Effector CD4-positive, alpha-beta T cell (primary cell): ENCODE measurements at places on chromosomes 13 and 19.
A peak's percentile ranks its signal among the peaks of the same experiment; 100 is the strongest.

DNA sequence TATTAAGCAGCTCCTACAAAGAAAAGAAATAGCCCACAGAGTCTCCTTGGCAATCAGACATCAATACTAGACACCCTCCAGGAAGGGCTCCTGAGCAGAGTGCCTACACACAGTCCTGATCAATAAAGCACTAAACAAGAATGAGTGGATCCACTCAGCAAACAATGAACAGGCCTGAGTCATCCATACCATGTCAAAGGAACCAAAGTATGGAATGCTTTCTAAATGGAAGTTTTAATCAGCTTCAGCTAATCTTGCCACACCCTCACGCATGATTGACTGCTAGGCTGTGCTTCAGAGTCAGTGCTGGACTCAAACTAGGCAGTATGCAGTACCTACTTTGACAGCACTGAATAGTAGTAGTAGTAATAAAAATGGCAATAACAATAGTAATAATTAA lies 392.7 kb upstream of the HTR2A start:
- no peak for DNase-seq

- DNase-seq = no peak
Observed at GRCh38 chr13:36806102-36806501, 12.9 kb upstream of the RFXAP start.

- DNase-seq = no peak
Observed at GRCh38 chr13:111215081-111216047, 100.3 kb downstream of the ARHGEF7 start.

DNA sequence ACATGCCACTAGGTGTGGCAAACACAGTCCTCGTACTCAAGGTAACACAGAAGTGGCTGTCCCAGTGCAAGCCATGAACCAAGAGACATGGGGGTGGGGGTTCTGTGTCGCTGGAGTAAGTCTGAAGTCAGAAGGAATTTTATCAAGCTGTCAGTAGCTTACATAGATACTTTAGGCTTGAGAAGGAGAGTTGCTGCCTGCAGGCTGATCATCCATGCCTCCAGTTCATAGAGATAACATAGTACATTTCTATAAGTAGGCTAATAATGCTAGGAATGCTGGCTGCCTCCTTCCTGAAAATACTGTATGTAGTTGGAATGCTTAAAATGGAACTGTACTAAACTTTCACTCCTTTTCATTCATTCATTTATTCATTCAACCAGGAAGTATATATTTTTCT lies 70.1 kb downstream of the CAB39L start:
- no peak for DNase-seq

DNA sequence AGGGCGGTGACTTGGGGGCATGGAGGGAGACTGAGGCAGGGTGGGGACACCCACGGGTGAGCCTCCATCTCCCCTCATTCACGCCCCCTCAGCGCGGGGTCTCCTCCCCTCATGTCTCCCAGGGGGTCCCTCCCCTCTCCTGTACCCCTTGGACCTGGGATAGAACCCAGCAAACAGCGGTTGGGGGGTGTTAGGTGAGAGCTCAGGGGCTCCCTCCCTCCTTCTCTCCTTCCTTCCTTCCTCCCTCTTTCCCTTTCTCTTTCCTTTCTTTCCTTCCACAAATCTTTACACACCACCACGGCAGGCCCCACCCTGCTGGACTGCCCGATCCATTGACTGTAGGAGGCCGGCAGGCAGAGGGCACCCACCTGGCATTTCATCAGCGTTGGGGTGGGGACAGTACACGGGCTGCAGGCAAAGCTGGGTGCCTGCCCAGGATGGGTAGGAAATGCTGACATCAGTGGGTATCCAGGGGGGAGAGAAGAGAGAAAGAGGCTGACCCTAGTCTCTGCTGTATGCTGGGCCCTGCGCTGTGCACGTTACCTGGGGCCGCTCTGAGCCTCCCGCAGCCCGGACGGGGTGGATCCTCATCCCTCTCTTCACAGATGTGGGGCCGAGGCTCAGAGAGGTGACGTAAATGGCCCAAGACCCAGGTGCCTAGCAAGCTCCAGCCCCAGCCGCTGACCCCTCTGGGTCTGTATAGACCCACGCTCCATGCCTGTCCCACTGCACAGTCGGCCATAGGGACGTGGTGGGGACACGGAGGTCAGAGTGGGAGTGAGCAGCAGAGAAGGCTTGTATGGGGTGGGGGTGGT lies 3.5 kb downstream of the SSC5D start:
- no peak for DNase-seq

GRCh38 chr19:57002710-57003109 lies 117.1 kb upstream of the USP29 start:
- DNase-seq = no peak

DNA sequence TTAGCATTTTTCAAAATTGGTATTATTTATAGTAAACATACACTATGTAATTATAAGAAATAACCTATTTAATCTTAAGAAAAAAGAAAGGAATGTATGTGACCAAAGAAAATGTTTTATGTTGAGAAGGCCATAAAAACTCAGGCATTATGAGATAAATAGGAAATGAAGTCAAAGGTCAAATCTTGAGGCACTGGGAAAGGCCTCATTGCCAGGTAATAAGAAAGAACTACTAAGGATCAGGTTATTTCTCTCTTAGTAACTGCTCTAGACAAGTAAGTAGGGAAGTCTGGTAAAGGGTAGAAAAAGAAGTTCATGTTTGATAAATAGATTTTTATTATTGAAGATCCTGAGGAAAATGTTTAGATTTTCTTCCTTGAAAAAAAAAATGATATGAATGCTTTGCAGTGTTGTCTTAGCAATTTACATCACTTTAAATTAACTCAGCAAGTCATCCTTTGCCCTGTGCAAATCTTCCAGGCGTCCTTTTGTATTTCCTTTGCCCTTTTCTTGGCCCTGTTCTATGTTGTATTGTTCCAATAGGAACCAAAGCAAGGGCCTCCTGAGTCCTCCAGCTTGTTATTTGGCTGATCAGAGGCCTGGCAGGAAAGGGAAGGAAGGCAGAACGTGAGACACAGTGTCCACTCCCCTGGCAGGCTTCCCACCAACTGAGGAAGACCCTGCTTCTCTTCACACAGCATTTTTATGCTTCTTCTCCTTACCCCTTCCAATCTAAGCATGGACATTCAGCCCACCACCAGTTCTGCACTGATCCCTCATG lies 260.4 kb upstream of the MIR17HG start:
- DNase-seq = no peak

GRCh38 chr13:50617134-50617721 lies 226.3 kb downstream of the DLEU7 start:
- no peak for DNase-seq

GRCh38 chr13:36357692-36358091 lies 11.5 kb upstream of the SPART start:
- DNase-seq = no peak

GRCh38 chr19:13092158-13092543 lies 10.5 kb downstream of the LYL1 start:
- DNase-seq = no peak

DNA sequence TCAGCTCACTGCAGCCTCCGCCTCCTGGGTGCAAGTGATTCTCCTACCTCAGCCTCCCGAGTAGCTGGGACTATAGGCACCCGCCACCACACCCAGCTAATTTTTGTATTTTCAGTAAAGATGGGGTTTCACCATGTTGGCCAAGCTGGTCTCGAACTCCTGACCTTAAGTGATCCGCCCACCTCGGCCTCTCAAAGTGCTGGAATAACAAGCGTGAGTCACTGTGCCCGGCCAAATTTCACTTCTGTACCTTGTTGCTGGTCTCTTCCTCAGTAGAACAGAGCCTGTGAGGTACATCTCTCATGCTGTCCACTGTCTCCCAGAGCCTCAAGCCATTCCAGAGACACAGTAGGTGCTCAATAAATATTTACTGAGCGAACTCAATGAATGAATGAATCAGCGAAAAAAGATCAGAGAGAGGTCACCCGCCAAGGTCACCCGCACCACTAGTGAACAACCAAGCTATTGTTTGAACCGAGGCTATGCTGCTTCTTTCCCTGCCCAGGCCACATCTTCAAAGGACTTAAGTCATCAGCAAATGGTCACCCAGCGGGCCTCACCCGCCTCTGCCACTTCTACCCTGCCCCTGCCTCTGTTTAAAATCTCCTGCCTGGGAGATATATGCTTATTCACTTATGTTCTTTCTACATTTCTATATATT lies 9.3 kb downstream of the TMEM143 start:
- no peak for DNase-seq

GRCh38 chr13:30140973-30141372 lies 166.4 kb downstream of the KATNAL1 start:
- no peak for DNase-seq

GRCh38 chr19:30479231-30479630 lies 107.0 kb downstream of the ZNF536 start:
- DNase-seq = no peak

DNA sequence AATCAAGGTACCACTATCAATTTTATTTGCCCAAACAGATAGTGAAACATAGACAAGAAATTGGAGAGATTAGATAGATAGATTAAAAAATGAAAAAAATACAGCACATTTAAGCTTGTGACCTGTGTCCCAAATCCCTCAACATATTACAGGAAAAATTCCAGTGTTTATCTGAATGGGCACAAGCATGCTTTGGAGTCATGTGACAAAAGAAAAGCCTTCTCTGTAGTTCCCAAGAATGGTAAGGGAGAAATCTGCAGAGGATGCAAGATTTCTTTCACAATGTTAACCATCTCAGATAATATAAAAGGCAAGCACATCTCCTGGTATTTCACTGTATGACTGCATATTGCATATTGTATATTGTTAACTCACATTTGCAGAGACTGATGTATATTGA lies 168.0 kb downstream of the PCDH9 start:
- DNase-seq = no peak

DNA sequence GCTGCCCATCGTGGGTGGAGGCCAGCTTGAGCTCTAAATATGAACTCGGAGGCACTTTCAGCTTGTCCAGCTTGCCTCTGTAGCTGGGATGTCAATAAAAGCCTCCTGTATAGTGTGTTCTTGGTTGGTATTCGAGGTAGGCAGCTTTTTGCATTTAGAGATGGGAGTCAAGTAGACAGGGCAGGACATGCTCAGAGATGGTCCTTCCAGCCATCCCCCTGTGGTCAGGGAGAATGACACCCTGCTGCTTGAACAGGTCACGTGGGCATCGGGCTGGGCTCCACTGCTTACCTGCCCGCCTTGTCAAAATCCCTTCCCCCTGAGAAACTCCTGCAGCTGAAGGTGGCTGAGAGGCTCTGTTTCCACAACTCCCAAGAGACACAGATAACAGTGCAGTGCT lies 302.5 kb downstream of the ZNF536 start:
- no peak for DNase-seq

DNA sequence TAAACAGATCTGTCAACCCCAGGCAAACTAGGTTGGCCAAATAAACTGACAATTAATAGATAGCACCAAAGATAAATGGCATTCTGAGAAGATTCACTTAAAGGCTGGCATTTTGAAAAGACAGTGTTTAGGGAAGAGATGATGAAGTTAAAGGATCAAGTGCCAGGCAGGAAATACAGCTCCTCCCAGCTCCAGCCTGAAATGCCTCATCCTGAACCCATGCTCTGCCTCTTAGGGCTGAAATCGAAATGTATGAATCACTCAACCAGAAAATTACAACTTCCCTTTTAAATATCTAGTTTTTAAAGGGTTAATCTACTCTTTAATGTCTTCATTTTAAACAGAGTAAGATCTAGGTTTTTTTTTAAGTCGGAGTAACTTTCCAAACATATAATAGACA lies 171.2 kb upstream of the UBL3 start:
- DNase-seq = no peak

GRCh38 chr19:12789904-12790619 lies 1.2 kb upstream of the JUNB start:
- DNase-seq = peak; percentile 86

DNA sequence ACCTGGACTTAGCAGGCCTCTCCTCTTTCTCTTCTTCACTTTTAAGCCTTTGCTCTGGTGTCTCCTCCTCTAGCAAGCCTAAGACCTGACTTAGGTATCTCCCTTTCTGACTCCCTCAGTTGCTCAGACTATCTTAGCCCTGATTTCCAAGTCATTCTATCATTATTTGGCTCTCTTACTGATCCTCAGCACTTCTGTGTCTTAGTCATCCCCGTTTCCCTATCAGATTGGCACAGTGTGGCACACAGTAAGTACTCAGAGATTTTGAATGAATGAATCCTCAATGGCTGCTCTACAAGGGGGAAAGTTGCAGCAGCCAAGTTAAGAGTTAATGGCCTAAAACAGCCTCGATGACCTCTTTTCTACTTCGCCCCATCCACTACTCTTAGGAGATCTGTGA lies 8.2 kb downstream of the KCTD12 start:
- no peak for DNase-seq

- DNase-seq = no peak
Observed at GRCh38 chr19:29673451-29674371, 8.4 kb downstream of the PLEKHF1 start.

DNA sequence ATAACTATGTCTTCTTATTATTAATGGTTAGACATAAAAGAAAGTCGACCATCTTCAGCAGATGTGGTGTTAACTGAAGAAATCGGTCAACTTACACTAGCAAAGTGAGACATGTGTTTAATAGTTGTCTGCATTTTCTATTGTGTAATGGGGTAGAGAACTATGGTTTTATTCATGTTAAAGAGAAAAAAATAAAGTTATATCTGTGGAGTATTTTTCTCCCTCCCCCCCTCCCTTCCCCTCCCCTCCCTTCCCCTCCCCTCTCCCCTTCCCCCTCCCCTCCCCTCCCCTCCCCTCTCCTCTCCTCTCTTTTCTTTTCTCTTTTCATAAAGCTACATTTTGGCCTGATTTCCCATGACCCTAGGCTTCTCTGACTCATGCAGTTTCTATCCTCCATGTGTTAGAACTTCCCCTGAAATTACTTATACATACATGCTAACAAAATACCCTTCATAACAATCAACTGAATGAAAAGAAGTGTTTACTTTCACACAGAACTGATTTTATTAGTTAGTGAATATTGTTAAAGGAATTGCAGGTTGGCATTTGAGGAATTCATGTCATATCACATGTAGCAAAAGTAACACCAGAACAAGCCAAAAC lies 1431.0 kb upstream of the ATXN8OS start:
- no peak for DNase-seq

GRCh38 chr13:99647596-99647985 lies 146.3 kb downstream of the TM9SF2 start:
- DNase-seq = no peak

GRCh38 chr13:33284031-33284430 lies 1.5 kb downstream of the STARD13 start:
- no peak for DNase-seq

DNA sequence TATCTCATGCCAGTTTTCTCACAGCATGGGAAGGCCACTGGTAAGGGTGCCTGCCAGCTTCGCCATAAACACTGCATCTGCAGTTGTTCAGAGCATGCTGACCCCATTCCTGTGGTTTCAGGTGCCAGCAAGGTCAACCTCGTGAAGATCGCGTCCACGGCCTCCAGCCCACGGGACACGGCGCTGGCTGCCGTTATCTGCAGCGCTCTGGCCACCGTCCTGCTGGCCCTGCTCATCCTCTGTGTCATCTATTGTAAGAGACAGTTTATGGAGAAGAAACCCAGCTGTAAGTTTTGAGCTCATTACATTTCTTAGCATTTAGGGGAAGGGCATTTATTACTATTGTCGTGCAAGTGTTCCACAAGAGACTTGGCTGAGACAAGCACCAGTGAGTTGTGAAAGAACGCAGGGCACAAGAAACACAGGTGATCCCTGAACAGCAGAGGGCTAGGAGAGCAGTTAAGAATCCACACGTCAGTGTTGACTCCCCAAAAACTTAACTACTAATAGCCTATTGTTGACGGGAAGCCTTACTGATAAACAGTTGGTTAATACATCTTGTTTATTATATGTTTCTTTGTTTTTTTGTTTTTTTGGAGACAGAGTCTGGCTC lies 88.8 kb downstream of the TNFRSF19 start:
- no peak for DNase-seq

GRCh38 chr19:7098096-7098495 lies 28.6 kb downstream of the ZNF557 start:
- no peak for DNase-seq
